ENCODE measurements at places on chromosomes 4 and X.

DNA sequence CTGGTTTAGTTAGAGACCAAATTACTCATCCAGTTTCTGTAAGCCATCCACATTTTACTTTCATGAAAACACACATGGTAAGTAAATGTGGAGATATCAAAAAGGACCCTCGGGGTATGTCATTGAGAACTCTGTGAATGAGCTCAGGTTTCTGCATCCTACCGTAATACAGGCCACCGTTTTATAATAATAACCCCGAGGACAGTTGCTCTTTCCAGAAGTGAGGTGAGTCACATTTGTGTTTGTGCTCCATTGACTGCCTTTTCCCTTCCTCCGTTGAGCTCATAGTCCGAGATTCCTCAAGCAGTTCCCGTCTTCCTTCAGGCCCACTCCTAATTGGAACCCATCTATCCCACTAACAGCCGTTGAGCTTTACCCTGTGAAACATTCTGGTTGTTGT lies 95.3 kb downstream of the GRID2 start:
- DNase-seq, result no peak

DNA sequence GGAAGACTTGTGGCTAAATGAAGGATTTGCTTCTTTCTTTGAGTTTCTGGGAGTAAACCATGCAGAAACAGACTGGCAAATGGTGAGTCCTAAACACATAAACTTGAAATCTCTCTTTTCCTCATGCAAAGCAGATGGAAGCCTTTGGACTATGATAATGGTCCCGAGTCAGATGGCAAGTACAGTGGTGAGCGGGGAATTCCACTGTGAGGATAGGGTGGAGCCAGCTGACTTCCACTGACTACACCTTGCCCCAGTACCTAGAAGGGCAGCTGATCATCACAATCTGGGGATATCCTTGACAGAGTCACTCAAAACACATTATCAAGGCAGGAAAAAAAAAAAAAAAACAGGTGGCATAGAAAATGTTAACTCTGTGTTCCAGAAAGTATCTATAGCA lies 34.3 kb downstream of the ENPEP start:
- no peak for DNase-seq

GRCh38 chr4:1758306-1759121 lies 34.6 kb upstream of the FGFR3 start:
- DNase-seq, result no peak

DNA sequence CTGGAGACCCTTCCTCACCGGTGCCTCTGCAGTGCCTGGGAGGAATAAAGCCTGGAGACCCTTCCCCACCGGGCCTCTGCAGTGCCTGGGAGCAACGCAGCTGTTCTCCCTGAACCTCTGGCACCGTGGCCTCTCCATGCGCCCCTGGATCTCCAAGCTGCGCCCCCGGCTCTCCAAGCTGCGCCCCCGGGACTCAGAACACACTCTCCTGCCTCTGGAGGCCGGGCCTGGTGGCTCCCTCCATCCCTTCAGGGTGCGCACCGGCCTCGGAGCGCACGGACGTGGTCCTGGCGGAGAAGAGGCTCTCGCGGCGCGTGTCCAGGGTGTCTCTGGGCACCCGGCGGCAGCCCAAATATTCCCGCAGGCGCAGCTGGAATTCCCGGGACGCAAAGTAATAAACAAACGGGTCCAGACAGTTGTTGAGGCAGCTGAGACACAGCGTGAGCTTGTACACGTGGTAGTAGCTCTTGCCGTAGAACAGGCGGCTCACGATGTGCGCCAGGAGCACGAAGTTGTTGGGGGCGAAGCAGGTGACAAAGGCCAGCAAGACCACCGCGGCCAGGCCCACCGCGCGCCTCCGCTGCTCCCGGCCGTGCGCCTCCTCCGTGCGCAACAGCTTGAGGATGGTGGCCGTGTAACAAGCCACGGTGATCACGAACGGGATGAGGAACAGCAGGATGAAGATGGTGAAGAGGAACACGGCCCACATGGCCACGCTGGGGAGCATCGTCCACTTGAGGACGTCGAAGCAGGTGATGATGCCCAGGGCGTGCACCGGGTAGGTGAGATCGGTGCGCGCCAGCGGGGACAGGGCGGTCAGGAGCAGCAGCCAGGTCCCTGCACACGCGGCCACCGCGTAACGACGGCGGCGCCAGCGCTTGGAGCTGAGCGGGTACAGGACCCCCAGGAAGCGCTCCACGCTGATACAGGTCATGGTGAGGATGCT lies 12.8 kb upstream of the ASMTL start:
- DNase-seq, result no peak

- no peak for DNase-seq
Observed at GRCh38 chr4:11469650-11470437, 41.1 kb upstream of the HS3ST1 start.

DNA sequence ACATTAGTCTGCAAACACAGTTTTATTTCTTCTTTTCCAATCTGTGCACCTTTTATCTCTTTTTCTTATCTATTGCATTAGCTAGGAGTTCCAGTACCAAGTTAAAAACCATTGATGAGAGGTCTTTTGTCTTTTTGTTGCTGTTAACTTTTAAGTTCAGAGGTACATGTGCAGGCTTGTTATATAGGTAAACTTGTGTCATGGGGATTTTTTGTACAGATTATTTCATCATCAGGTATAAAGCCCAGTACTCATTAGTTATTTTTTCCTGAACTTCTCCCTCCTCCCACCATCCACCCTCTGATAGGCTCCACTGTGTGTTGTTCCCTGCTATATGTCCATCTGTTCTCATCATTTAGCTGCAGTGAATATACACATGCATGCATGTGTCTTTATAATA lies 349.9 kb downstream of the PDHA2 start:
- DNase-seq, result no peak

DNA sequence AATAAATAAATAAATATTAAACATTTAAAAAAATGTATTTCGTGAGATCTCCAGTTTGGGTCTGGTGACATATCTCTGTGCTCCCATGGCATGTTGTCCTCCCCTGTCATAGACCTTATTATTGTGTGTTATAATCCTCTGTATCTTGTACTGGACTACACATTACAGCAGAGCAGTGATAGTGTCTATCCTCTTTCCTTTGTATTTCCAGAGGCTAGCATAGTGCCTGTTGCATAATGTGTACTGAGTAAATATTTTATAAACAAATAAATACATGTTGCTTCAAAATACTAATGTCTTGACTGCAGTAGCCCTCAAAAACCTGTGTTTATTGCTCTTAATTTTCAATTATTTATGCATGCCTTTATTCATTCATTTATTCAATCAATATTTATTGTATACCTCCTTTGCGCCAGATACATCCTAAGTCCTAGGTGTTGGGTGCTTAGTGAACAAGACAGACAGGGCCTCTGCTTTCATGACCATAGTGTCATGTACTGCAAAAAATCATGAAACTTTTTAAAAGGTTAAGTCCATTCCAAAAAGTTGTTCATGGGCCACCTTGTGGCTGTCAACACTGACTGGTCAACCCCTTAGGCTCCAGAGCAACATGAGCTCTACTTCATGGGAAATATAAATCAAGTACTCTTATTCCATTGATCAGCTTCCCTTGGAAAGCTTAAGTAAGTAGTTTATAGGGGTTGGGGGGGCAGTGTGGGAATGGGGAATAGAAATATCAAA lies 303.9 kb downstream of the IQCM start:
- no peak for DNase-seq

DNA sequence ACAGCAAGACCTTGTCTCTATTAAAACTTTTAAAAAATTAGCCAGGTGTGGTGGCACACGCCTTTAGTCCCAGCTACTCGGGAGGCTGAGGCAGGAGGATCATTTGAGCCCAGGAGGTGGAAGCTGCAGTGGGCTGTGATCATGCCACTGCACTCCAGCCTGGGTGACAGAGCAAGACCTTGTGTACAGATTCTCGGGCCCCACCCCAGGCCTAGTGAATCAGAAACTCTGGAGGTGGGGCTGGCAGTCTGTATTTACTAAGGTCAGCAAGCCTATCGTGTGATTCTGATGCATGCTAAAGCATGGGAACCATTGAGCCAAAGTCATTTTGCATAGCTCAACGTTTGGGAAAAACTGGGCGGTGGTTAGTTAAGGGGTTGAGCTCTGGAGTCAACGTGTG lies 3.5 kb downstream of the S100G start:
- no peak for DNase-seq

GRCh38 chrX:14013054-14013453 lies 16.6 kb downstream of the GEMIN8 start:
- DNase-seq, result no peak

All from D721Med (cell line).